NCI-H345 (cell line): ENCODE measurements at places on chromosomes 5 and 9.

DNA sequence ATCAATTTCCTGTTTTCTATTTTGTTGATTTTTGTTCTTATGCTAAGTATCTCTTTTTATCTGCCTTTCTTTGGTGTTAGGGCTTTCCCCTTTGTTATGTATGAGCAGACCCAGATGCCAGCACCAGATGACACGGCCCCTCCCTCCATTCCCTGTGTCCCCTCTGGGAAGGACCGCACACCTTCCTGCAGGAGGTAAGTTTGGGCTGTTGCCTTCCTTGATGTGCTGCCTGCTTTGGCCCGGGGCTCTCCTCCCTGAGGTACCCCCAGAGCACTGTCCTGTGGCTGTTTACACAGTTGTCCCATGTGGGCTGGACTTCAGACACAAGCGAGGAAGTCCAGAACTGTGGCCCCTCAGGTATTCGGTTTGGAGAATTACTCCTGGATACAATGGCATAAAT is 343.8 kb upstream of the IRX1 start:
- no peak for DNase-seq

- DNase-seq, result no peak
Observed at GRCh38 chr9:128493424-128493823, 11.1 kb upstream of the GLE1 start.

- DNase-seq, result no peak
Observed at GRCh38 chr5:125476901-125477585, 730.6 kb upstream of the ZNF608 start.

GRCh38 chr5:22593592-22593991 is 259.6 kb downstream of the CDH12 start:
- no peak for DNase-seq

DNA sequence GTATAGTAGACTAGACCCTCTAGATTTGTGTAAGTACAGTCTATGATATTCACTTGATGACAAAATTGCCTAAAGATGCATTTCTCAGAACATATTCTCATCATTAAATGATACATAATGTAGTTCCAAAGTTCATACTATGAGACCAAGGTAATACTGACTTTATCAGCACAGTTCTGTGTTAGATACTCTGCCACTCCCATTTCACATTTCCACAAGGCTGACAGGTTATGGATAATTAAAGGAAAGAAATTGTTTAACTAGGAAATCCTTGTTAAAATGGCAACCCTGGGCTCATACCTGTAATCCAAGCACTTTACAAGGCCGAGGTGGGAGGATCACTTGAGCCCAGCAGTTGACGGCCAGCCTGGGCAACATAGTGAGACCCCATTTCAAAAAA is 33.6 kb downstream of the TYRP1 start:
- no peak for DNase-seq

DNA sequence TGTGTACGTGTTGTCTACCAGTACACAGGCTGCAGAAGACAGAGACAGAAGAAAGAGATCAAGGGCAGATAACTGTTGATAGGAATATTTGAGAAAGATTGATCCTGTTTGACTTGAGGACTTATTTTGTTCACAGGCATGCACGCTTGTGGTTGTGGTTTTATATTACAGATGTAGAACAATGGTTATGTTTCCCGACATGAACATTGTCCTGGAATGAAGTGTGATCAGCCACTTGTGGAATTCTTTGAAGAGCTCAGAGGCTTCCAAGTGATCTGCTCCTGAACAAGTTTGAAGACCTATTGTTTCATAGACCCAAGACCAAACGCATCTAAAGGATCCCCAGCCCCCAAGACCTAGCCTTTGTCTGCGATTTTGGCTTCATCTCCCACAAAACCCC is 13.7 kb downstream of the TEX53 start:
- DNase-seq, result no peak

GRCh38 chr9:36101916-36102741 is 34.4 kb upstream of the GLIPR2 start:
- no peak for DNase-seq

DNA sequence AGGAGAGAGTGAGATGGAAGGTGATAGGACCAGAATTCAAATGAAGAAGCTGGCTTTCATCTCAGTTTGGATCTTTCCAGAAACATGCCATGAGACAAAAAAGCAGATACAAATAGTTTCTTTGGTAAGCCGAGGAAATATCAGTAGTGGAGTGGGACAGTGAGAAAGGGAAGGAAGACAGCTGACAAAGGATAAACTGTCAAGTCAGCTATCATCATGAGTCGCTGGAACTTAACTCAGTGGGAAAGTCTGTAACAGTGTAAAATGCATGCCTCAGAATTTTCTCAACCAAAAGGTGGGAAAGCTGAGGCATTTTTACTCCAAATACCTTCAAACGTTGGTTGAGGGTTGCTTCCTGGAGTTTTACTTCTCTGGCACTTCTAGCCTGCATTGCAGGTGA is 129.8 kb downstream of the PLPPR1 start:
- no peak for DNase-seq

GRCh38 chr5:148343603-148344487 is 8.5 kb downstream of the SPINK9 start:
- DNase-seq, result no peak

- no peak for DNase-seq
Observed at GRCh38 chr5:169350016-169350415, 49.1 kb upstream of the SLIT3 start.

- no peak for DNase-seq
Observed at GRCh38 chr5:174531782-174532191, 192.6 kb upstream of the MSX2 start.

GRCh38 chr5:68369457-68370125 is 154.0 kb downstream of the PIK3R1 start:
- no peak for DNase-seq

- no peak for DNase-seq
Observed at GRCh38 chr9:99431103-99431502, 209.0 kb downstream of the SEC61B start.

DNA sequence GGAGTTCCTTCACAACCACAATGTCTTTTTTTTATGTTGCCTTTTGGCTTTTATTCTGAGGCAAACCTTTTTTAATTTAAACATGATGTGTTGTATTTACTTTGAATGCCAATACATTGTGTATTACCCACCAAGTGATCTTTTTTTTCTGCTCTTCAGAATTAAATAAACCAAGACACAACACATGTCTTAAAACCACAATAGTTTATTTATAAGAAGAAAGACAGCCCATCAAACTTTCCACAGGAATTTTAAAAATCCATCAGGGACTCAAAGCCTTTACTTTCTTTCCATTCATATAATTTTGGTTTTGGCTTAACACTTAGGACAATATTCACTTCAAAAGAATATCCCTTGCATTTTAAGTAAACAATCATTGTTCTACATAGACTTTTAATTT is 321.8 kb upstream of the MEF2C start:
- no peak for DNase-seq

GRCh38 chr5:39696672-39697398 is 272.1 kb upstream of the DAB2 start:
- DNase-seq, result no peak

GRCh38 chr5:33513462-33514185 is 72.9 kb downstream of the TARS1 start:
- no peak for DNase-seq

GRCh38 chr9:108339251-108339650 is 516.5 kb downstream of the ACTL7B start:
- DNase-seq, result no peak

- no peak for DNase-seq
Observed at GRCh38 chr9:128148509-128149000, 698 bp upstream of the LCN2 start.

GRCh38 chr5:54455413-54456157 is at the start of gene HSPB3:
Gene HSPB3, plus strand, starts transcription at chr5:54455699. Its CDS starts 91 bp downstream, at chr5:54455790.
- no peak for DNase-seq

- no peak for DNase-seq
Observed at GRCh38 chr9:121360601-121361374, 9.3 kb downstream of the STOM start.
